Renal cortical epithelial cell (primary cell): ENCODE measurements at places on chromosomes 2 and 18. TPM values are rescaled to one million over a fixed set of nuclear protein-coding genes. Genes with fewer than 3 reads are reported as not detected.

Gene TTN
- total RNA-seq = under 0.01 and 0.05 TPM in 2 replicates

Gene NCL
- total RNA-seq = 86.7 and 418 TPM in 2 replicates

Gene C2orf80
- total RNA-seq = not detected in 2 replicates

Gene KDSR
- 26.2 and 75.1 TPM in 2 replicates for total RNA-seq

Gene CNRIP1
- total RNA-seq = 1.6 and 2.9 TPM in 2 replicates

Gene SAG
- not detected in 2 replicates for total RNA-seq

Gene NEU2
- not detected in 2 replicates for total RNA-seq

Gene LIMS3
- total RNA-seq = 7.5 TPM in 1 of 2 replicates, not detected in the other

Gene TSPYL6
- not detected in 2 replicates for total RNA-seq

Gene SLC8A1
- total RNA-seq = 11.7 and 12.9 TPM in 2 replicates

Gene KCNK3
- 9.6 and 13.7 TPM in 2 replicates for total RNA-seq

Gene SLC5A7
- total RNA-seq = not detected in 2 replicates

Gene STRADB
- total RNA-seq = 27.3 and 46.1 TPM in 2 replicates

Gene GULP1
- 130 and 159 TPM in 2 replicates for total RNA-seq

GRCh38 chr2:12488352-12489318 lies 228.1 kb upstream of the TRIB2 start:
- DNase-seq = no peak

DNA sequence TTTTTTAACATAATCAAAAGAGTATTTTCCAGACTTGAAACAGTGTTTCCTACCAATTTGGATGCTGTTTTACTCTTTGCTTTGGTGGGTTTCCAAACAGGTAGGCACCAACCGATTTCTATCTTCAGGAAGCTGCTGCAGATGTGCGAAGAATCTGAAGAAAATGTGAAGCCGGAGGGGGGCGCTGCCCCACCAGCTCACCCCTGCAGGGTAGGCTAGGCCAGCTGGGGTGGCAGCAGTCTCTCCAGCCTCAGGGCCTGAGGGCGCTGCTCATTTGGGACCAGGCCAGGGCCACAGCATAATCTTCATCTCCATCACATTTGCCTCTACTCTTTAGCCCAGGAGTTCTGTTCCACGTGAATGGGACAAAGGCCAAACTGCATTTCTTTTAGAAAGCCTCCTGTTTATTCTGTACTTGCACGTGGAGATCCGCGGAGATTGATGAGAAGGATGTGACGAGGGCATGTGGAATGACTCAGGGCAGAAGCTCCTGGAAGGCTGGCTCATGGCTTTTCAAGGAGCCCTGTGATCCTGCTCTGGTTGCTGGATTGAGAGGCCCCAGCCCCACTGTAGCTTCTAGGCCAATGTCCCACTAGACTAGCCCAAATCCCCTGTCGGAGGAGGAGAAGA lies 84.2 kb upstream of the FAM136A start:
- DNase-seq = no peak

DNA sequence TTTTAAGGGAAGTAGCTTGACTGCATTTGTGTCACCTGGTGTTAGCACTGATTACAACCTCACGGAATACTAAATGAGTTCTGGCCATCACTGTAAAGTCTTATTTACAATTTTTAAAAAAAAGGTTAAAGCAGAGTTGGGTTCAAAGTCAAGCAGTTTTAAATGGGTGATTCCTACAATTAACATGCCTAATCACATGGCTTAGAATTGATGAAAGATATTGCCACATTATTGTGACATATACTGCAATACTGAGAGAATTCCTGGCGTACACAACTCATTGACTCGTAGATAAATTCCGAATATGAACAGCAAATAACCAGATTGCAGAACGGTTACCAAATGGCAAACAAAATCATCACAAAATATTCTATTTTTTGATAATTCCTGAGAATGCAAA lies 34.2 kb downstream of the ROCK2 start:
- DNase-seq = peak; percentile 14

DNA sequence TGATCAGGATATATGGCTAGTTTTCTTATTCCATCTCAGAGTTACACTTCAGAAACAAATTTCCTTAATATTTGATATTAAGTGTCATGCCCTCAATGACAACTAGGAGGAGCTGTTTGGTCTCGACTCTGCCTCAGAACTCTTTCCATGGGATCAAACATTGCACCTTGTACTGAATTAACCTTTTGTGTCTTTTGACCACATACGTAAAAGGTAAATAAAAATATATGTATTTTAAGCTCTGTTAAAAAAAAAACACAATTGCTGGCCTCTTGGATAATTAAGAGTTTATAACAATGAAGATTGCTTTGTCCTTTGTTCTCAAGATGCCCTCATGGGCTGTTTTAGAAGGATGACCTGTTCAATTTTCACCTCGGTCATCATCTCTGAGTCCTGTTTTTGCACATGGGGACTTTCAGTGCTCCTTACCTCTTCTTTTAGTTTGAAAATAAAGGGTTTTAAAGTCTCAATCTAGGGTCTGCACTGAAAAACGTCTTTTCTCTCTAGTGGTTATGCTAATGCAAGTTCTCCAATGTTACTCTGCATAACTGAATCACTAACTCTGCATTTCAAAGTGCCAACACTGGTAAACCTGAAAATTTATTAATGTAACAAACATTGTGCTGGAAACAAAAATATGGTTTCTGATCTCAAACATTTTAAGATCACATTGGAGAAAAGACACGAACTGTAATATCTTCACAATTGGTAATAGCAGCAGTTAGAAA lies 18.8 kb upstream of the FN1 start:
- DNase-seq = no peak

DNA sequence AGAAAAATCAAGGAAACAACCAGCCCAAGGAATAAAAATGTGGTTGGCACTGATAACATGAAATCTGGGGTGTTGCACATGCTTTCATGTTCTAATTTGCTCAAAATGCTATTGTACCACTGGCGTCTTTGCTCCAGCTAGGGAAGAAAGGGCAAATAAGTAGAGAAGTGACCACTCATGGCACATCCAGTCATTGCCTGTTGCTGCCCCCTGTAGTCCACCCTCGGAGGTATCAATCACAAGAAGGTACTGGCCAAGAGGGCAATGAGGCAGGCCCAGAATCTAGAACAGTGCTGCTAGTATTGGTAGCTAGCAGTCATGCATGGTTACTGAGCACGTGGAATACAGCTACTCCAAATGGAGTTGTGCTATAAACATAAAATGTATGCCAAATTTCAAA lies 213.4 kb downstream of the CDCA7 start:
- peak; percentile 49 for DNase-seq

- DNase-seq = peak; percentile 59
Observed at GRCh38 chr2:230961091-230961491, 34.8 kb upstream of the SPATA3 start.

DNA sequence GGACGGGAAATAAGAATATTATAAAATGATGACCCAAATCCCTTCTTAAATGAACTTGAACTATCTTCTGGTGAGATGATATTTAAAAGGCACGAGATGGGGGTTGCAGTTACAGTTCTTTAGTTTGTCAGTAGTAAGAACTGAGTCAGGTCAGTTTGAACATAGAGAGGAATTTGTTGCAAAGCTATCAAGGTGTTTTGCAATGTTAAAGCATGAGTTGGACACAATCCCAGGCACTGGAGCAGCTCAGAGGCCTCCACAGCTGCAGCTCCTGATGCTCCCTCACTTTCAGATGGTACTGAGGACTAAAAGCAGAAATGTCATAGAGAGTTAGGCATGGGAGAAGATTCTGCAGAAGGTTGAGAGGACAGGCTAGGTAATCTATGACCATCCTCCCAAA lies 236.0 kb downstream of the BCL2 start:
- no peak for DNase-seq

GRCh38 chr2:88197732-88198131 lies 27.6 kb downstream of the THNSL2 start:
- DNase-seq = no peak

DNA sequence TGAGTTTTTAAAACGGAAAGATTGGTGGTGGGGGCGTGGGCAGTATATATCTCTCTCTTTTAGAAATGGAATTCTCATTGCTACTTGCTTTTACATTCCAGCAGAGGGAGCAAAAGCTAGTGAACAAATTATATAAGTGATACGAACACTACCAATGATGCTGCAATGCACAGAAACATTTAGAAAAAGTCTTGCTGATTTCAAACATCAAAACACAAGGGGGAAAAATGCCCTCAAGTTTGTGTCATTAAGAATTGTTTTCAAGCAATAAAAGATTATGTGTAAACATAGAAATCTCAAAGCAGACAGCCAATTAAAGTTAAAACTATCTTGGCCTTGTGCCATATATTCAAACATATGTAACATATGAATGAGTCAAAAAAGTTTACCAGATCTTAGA lies 296.3 kb upstream of the KCNJ3 start:
- DNase-seq = peak; percentile 47

- no peak for DNase-seq
Observed at GRCh38 chr18:58484989-58485981, 143.6 kb downstream of the ALPK2 start.

DNA sequence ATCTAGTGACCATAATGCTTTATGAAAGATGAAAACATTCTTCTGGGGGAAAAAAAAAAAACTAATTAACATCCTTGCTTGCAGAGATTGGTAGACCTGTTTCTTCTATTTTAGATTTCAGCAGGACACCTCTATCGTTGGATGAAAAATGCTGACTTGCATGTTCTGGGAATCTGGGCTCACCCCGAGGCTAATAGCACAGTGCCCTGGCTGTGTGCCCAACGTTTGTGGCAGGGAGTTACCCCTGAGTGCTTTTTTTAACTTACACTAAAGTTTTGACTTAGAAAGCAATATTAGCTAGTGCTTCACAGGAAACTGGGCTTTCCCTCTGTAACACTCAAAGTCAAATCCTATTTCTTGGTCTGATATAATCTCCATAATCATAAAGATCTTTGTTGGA lies 233.2 kb downstream of the SLC8A1 start:
- peak; percentile 76 for DNase-seq

- no peak for DNase-seq
Observed at GRCh38 chr18:72543357-72544055, 636 bp downstream of the CBLN2 start.

- no peak for DNase-seq
Observed at GRCh38 chr2:2692599-2693389, 361.7 kb upstream of the MYT1L start.

- DNase-seq = no peak
Observed at GRCh38 chr2:58767828-58768714, 526.9 kb upstream of the FANCL start.

GRCh38 chr18:45370255-45371010 lies 244.8 kb upstream of the SLC14A2 start:
- no peak for DNase-seq

- no peak for DNase-seq
Observed at GRCh38 chr2:165617741-165618481, 148.4 kb downstream of the CSRNP3 start.

GRCh38 chr2:71611247-71611646 lies 157.9 kb downstream of the DYSF start:
- DNase-seq = no peak

- no peak for DNase-seq
Observed at GRCh38 chr2:84861539-84861938, 19.3 kb downstream of the TRABD2A start.

- peak; percentile 2 for DNase-seq
Observed at GRCh38 chr2:191109888-191110287, 40.9 kb downstream of the STAT4 start.

DNA sequence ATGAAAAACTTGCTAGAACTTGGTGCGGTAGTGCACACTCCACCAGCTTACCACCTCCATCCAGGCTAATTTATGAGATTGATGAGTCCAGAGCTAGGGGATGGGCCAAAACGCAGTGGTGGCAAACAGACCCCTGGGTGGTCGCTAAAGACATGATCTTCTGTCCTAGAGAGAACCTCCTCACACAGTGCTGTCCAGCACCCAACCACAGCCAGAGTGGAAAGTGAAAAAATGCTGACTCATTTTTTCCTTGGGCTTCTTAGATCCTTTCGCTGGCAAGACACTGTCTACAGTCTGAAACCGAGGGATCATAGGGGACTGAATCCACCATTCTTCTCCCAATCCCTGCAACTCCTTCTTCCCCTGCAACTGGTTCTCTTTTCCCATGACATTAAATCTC lies 4.1 kb downstream of the ANTXR1 start:
- DNase-seq = peak; percentile 29

- DNase-seq = peak; percentile 95
Observed at GRCh38 chr2:15912203-15912602, 28.1 kb upstream of the MYCN start.

DNA sequence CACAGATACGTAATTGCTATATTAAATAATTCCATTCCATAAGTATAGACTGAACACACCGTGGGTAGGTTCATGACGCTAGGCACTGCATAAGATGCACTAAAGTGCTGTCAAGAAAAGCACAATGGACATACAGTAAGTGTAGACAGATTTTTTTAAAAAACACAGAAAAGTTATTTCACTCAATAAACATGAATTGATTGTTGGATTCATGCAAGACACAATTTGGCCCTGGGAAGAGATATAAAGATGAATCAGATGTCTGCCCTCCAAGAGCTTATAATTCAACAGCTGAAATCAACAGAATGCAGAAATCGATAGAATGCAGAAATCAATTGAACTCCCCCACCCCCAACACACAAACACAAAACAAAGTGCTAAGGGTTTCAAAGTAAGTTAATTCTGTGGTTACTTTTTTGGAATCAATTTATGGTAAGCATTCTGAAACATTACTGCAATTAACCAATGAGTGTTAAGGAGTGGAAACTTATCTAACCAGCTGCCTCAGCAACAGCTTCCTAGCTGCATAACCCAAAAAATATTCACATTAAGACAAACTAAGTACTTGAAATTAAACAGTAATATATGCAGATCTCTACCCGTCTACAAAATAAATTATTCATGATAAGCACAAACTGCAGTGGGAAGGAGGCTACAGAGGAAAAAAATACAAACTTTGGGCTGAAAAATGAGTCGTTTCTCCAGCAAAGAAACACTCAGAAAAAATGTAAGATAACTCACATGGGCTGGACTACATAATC lies 1.6 kb downstream of the NBAS start:
- no peak for DNase-seq

DNA sequence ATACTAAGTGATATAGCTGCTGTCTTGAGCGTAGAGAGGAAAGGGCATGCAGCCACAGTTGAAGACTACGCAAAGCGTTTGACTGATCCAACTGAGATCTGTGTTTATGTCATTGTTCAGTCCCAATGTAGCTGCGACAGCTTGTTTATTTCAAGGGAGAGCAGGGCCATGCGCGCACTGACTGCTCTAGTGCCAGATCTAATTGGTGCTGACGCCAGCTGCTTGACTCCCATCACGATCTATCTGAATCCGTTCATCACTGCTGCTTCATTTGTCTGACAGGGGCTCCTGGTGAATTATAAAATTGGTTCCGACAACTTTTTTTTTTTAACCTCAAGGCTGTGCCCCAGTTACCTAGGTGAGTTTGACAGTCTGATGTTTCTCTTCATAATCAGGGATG lies 75.7 kb downstream of the CHST9 start:
- DNase-seq = no peak

GRCh38 chr18:31983020-31983419 lies 35.6 kb upstream of the RNF125 start:
- DNase-seq = no peak

GRCh38 chr2:239274391-239275043 lies 126.3 kb downstream of the HDAC4 start:
- peak; percentile 43 for DNase-seq

- DNase-seq = peak; percentile 68
Observed at GRCh38 chr2:173171924-173172643, 96.4 kb downstream of the MAP3K20 start.
